Substantia nigra (tissue), 51 donors: ENCODE measurements at places on chromosomes 2 and 18.

GRCh38 chr2:53033411-53033810 lies 734.2 kb upstream of the CHAC2 start:
- no peak for DNase-seq

- DNase-seq: no peak
These were observed 156.7 kb downstream of the RNF144A start for GRCh38 chr2:7073901-7074300.

DNA sequence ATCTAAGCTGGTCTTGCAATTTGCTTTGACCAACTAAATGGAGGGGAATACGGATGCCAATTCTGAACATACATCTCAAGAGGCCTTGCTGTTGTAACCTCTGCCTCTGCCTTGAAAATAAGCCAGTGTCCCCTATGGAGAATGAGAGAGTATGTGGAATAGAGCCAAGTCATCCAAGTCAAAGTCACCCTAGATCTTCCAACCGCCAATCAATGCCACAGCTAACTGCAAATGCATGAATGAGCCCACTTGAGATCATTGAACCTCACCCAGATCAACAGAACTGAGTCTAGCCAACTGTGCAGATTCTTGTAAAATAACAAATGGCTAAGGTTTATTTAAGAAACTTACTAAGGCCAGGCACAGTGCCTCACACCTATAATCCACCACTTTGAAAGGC lies 139.8 kb upstream of the TANK start:
- DNase-seq: no peak

- DNase-seq: no peak
These were observed 86.0 kb downstream of the SPP2 start for GRCh38 chr2:234136461-234136860.

DNA sequence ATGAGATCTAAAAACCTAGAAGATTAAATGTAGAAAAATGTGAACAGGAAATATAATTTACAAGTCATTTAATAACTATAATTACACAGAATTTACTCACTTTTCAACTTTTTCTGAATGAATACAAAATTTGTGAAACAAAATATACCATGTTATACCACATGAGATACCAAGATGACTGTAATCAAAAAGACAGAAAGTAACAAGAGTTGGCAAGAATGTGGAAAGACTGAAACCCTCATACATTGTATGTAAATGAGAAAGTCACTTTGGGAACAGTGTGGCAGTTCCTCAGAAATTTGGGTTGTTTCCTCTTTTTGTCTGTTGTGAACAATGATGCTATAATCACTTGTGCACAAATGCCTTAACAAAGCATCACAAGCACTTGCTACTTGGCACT lies 145.4 kb upstream of the ZNF804A start:
- DNase-seq: no peak

DNA sequence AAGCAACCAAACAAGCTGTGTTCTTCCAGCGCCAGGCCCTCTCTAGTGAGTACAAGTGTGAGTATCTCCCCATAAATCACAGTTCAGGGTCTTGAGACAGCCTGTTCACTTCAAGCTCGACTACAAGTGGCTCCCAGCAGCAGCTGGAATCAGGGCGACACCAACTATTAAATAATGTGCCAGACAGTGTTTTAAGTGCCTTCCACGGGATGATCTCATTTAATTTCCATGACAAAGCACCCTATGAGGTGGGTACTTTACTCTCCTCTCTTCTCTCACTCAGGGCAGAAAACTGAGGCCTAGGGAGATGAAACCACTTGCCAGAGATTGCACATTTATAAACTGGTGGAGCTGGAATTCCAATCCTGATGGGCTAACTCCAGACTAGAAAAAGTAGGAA lies 2.6 kb upstream of the FAM136A start:
- no peak for DNase-seq

DNA sequence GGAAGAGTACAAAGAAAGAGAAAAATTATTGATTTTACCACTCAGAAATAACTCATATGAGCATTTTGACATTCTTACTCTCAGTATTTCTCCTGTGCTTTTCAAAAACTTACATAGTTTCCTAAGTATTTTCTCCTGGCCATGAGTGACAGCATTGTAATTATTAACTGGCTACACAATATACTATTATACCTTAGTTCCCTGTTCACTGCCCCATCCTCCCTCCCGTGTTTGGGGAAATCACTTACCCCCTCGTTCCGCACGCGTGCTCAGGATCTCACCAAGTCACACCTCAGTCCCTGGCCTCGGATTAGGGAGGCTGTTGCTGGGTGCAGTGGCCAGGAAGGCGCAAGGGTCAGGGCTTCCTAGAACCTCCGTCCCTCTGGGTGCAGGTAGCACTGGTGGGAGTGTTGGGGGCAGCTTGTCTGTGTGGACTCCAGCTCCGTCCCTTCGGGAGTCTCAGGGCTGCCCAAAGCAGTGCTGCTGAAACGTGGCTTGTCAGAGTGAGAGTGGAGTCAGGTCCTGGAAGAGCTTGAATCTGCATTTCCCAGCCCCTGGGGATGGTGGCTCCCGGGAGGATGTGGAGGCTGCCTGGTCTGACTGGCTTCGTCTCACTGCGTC lies 23.2 kb downstream of the ATG4B start:
- DNase-seq: no peak

DNA sequence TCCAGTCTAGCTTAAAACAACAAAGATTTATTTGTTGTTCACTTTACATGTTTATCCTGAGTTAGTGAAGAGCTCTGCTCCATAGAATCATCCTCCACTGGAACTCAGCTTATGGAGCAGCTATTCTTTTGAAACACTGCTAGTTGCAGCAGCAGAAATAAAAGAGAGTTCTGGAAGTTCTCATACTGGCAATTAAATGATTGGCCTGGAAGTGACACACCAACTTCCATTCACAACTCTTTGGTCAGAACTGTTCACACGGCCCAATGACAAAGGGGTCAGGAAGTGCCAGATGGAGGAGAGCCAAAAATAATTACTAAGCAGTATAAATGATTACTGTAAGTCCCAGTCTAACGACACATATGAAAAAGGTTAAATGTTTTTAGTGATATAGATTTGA lies 39.1 kb downstream of the FBXO11 start:
- no peak for DNase-seq

DNA sequence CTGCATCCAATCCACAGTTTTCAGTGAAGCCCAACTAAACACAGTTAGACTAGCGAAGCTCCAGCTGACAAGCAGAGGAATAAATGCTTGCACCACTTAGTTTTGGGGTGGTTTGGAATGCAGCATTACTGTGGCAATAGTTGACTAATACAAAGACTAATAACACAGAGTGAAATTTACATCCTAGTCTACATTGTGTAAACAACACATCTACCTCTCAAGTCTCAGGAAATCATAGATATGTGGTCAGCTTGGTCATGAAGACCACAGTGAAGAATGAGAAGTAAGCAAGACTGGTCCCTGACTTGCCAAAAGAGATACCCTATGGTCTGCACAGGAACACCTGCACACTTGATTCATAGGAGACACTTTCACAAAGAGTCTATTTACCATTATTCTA lies 155.1 kb upstream of the TANK start:
- DNase-seq: no peak

DNA sequence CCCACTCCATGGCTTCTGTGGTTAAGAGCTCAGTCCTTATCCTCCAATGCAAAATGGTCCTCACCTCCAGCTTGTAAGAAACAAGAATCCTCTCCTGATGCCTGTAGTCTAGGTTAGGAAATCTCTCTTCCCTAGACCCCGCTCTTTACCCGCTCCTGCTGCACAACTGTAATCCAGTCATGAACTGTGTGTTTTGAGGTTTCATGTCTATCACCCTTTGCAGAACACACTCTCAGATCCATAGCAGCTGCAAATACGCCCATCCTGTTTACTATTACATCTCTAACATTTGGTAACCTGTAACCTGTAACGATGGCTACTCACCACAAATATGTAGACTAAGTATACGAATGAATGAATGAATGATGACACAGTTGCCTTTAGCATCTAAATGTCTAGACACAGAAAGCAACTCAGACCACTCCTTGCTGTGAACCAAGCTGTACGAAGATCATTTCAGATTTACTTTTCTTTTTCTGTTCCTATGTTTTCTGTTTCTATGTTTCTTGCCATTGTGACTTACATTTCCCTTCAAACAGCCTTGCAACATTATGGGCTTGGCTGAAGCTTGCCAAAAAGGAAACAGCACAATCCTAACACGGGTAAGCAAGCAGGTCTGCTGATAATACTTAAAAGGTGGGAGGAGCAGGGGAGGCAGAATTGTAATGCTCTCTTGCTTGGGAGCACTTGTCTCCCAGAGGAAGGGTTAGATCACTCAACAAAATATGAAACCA lies 53.7 kb downstream of the EPHA4 start:
- DNase-seq: no peak

- DNase-seq: no peak
These were observed 536.9 kb downstream of the TMX3 start for GRCh38 chr18:68177807-68178702.

GRCh38 chr18:10689236-10690034 lies 163.6 kb downstream of the NAPG start:
- DNase-seq: no peak

GRCh38 chr18:50494569-50494968 lies 65.3 kb upstream of the MAPK4 start:
- DNase-seq: no peak

GRCh38 chr2:38653715-38654527 lies 12.0 kb upstream of the GALM start:
- no peak for DNase-seq

- DNase-seq: no peak
These were observed 85.7 kb upstream of the UNC80 start for GRCh38 chr2:209685963-209686362.

DNA sequence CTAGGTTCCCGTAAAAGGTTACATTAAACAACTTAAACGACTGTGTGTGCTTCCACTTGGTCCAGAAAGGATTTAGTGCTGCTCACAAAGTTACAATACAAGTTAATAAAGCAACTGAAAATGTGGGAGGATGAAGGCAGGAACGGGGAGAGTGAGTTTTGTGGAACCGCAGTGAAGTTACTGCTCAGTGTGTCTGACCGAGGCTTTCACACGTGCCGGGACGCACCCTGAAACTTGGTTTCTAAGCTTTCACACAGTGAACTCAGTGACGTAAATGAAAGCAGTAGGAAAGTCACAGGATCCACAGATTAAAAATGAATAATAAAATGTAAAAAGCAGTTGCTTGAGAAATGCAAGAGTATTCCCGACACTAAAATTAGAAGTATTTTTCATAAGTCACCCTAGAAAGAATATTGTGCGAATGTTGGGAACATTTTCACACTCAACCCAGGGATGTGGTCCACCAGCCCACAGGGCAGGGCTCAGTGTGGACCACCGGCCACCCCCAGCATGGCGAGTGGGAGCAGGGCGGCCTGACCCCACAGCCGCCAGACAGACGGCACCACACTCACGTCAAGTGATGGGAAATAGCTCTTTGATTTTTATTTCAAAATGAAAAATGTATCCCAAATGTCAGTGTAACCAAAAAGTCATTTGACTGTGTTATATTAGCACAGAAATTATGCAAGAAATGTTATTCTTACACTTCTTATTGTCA lies 32.6 kb upstream of the CHMP1B start:
- DNase-seq: no peak

- no peak for DNase-seq
These were observed 4.5 kb downstream of the THSD7B start for GRCh38 chr2:136769871-136770270.

GRCh38 chr18:36688020-36688965 lies 140.5 kb downstream of the TPGS2 start:
- peak; percentile 3 for DNase-seq

GRCh38 chr2:113703386-113704299 lies 52.8 kb downstream of the SLC35F5 start:
- DNase-seq: no peak

- peak; percentile 8 for DNase-seq
These were observed 52.5 kb downstream of the SETBP1 start for GRCh38 chr18:44733069-44733753.

GRCh38 chr2:235698491-235698890 lies 204.6 kb downstream of the AGAP1 start:
- DNase-seq: no peak

GRCh38 chr2:193348055-193348454 lies 1153.3 kb upstream of the TMEFF2 start:
- DNase-seq: no peak

DNA sequence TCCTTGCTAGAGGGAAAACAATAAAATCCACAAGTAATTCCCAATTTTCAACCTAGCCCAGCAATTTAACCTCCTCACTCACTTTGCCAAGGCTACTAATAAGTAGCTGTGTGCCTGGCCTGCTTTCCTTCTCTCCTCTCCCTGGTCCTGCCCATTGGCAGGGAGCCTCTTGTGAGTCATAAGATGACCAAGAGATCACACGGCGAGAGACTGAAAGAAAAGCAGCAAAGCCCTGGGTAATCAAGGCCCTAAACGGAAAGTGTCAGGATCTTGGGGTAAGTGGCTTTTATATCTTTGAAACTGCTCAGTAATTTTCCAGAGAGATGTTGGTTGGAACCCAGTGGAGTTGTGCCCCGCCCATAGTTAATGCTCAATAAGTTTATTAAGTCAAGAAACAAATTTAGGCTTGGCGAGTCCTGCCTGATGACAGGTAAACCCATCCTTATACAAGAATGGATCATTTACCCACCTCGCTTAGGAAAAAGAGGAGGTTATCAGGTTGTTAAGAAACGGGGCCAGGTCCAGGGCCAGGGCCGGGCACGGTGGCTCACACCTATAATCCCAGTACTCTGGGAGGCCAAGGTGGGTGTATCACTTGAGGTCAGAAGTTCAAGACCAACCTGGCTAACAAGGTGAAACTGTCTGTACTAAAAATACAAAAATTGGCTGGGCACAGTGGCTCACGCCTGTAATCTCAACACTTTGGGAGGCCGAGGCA lies 10.0 kb upstream of the ADAM17 start:
- DNase-seq: no peak

- DNase-seq: no peak
These were observed 113.1 kb downstream of the ICOS start for GRCh38 chr2:204049635-204050034.

DNA sequence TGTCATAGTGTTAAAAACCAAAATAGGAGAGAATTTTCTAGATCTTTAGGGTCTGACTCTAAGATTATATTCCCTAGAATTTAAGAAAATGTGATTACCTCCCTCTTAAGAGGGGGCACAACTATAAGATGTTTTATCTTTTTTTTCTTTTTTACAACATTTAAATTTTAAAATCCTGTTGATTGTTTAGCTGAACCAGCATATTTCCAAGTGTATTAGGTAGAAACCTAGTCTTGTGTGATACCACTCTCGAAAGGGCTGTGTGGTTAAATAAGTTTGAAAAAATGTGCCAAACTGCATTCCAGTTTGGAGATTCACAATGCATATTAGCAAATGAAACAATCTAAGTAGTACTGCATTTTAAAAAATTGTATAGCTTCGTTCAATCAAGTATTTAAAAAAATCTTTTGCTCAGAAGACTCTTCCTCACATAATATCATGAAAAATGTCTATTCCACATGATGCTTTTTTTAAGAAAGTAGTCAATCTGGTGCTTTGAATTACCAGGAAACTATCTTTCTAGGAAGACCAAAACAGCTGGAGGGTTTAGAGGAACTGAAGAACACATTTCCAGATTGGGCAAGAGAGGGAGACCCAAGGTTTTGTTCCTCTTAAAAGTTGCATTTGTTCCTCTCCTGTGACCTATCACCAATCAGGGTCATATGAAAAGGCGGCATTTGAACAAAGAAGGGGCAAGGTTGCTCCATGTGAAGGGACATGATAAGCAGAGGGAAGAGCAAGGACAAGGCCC lies 98.8 kb downstream of the DPP4 start:
- no peak for DNase-seq
